ENCODE measurements at places on chromosomes 13 and 19.
A peak's percentile ranks its signal among the peaks of the same experiment; 100 is the strongest.

GRCh38 chr13:97142452-97142851 is 79.7 kb upstream of the MBNL2 start:
- DNase-seq = no peak

DNA sequence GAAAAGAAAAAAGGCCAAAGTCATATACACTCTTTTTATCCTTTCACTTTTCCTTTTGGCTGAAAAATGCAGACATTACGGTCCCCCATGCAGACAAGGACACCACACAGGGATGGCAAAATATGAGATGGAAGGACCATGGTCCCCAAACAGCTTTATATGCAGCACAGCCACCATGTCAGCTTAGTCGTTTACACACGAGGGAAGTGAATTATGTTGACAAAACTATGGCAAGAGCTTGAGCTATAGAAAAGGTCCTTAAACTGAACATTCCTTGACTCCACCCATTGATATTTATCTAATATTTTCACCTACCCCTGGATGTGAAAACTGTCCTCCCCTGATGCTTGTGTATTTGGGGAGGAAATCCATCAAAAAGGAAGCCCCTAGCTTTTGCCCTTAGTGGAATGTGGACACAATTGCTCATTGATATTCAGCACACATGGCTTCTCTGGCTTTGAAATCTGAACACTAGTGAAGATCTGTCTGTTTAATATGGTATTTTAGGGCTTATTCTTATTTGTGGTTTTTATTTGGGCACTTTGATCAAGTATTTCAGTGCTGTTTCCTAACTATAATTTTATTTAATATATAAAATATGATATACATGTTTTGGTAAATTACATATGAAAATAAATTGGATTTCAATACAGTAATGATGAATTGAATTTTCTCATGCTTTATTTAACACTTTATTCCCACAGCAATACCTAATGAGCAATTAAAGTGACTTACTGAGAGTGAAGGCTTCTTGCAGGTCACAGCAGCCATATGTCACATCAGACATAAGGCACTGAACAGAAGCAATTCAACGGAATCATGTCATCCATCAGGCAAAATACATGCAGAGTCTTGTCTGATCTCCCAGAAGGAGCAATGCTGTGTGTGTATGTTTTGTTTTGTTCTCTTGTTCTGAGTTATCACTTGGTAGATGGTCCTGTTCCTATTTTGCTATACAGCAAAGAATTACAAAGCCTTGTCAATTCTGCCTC is 6.8 kb upstream of the GTF2F2 start:
- DNase-seq = no peak

DNA sequence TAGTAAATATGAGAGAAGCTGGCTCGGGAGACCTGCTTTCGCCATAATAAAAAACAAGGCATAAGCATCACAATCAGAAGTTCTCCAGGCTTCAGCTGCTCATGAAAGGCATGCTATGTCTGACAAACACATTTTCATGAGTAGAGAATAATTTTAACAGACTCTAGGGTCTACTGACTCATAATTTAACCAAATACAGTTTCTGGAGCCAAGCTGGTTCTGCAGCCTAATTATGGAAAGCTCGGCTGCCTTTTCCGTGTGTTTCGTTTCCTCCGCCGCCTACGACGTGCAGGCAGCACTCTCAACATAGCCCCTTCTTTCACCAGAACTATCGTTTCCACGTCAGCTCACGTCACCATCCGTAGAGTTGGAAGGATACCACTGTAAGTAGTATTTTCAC is 5.7 kb downstream of the MCF2L start:
- no peak for DNase-seq

DNA sequence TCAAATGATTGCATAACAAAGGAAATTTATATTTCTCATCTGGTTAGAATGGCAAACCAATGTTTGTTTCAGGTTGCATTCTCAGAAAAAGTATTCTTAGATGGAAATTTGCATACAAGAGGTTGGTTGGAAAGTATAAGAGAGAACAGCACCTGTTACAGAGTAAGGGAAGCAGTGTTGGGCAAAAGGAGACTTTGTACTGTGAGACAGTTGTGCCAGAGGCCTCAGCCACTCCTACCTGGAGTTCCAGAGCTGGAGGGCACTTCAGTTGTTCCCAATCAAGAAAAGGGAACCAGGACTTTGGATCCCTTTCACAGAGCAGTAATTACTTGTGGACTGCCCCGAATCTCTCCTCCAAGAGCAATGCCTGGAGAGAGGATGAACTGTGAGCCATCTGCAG is 81.8 kb downstream of the SPRY2 start:
- no peak for DNase-seq

- DNase-seq = no peak
Observed at GRCh38 chr13:102940143-102940542, 94.3 kb downstream of the ERCC5 start.

GRCh38 chr19:35223084-35223790 is 5.3 kb downstream of the FAM187B start:
- DNase-seq = no peak

GRCh38 chr13:90552702-90553101 is 794.8 kb upstream of the MIR17HG start:
- DNase-seq = no peak

DNA sequence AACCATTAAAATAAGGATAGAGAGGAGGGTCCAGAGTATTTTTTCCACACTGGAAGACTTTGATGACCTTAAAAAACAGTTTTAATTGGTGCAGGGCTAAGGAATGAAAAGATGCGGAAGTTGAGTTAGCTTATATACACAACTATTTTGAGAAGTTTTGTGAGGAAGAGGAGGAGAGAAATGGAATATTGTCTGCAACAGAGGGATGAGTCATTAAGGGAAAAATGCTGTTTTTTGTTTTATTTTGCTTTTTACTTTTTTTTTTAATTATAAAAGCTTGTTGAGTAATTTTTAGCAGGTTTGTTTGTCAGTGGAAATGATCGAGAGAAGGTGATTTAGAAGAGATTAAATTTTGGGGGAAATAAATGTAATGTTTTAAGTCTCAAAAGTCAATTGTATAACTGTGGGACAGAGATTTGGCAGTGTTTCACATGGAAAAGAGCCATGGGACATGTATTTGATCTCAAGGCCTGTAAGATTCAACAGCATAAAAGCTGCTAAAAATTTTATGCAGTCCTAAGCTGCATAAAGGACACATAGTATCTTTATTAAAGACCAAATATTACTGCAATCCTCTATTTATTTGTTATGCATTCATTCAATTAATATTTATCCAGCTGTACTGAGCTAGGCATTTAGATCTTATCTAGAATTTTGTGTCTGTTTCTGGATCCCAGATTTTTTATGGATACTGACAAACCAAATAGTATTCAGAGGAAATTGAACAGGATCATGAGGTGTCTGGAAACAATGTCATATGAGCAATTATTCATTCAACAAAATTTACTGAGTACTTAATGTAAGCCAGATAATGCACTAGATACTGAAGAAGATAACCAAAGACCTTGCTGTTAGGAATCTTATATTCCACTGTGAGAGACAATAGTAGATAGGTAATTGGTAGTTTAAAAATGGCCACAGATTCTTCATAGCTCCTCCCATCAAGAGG is 72.7 kb downstream of the DNAJC15 start:
- no peak for DNase-seq

DNA sequence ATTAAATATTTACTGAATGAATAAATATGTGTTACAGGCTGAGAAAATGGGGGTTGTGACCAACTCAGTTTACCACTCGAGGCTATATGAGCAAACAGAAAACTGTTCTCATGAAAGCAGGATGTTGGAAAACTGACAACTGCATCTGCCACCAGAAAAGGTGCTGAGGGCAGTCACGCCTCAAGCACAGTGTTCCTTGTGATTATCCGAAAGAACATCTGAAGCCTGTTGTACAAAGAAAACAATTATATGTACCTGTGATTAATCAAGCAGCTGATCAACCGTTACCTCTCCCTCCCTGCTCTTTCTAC is 6.2 kb upstream of the KLK13 start:
- no peak for DNase-seq

GRCh38 chr13:100447831-100448230 is 140.8 kb downstream of the GGACT start:
- DNase-seq = no peak

DNA sequence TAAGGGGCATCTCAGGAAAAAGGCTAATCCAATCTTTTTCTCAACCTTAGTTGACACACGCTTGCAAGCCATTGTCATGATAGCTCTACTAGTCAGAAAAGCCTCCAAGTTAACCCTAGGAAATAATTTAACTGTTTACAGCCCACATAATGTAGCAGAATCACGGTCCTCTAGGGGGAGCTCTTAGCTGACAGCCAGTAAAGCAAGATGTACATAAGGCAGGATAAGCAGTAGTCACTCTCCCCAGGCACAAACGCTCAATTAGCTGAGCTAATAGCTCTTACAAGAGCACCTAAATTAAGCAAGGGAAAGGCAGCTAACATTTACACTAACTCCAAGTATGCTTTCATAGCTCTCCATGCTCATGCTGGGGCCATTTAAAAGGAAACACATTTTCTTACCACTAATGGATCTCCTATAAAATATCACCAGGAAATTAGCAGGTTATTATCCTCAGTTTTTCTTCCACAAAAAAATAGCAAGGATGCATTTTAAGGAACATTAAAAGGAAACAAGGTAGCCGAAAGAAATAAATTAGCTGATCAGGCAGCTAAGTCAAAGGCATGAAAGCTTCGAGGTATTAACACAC is 33.7 kb upstream of the ZSCAN5A start:
- DNase-seq = no peak

DNA sequence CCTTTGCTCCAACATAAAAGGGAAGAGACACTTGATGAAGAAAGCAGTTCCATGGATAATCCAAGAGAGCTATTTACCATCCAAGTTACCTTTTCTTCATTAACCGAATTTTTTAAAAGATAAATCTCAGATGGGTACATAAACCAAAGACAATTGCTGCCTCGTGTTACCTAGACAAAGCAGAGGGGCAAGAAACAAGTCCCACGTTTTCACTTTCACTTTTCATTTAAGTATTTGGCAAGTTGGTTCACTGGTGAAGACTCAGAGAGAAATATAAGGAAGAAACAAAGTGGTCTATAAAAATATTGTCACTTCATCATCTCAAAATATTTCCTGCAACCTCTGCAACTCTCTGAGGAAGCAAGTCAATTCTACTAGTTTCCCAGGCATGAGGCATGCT is 446.1 kb downstream of the FGF14 start:
- DNase-seq = no peak

- DNase-seq = no peak
Observed at GRCh38 chr19:33946535-33947264, 150.0 kb downstream of the KCTD15 start.

GRCh38 chr19:41226874-41227390 is 7.9 kb downstream of the AXL start:
- no peak for DNase-seq

DNA sequence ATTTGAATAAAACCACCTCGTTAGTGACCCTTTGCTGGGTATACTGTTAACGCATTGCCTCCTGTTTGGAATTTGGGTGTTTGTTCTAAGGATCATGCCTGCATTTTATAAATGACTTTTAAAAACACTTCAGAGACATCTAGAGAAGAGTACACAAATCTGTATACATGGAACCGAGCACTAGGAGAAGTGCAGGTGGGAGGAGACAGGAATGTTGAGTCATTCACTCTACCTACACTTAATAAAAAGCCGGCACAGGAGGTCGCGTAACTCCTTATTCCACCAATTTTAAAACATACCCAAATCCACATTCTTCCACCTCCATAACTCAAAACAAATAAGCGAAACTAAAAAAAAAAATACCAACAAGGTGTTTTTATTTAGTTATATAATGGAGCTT is 48.6 kb downstream of the FGF9 start:
- DNase-seq = no peak

- DNase-seq = no peak
Observed at GRCh38 chr13:82614086-82614485, 1268.2 kb downstream of the SLITRK1 start.

DNA sequence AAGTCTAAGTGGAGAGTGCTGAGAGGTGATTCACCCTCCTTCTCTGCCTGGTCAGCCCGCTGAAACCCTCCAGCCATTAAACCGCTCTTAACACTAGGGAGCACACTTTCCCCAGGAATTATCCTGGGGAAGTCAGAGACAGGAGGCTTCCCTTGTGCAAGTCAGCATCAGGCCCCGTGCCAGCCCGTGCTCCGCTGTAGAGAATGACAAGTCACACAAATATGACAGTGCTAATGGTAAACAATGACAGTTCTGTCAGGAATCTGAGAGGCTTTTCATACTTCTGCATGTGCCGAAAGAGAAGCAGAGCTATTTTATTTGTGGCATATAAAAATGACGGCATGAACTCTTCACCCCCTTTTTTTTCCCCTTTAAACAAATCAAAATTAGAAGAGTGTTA is 816.9 kb upstream of the SLC10A2 start:
- peak; percentile 98 for DNase-seq

DNA sequence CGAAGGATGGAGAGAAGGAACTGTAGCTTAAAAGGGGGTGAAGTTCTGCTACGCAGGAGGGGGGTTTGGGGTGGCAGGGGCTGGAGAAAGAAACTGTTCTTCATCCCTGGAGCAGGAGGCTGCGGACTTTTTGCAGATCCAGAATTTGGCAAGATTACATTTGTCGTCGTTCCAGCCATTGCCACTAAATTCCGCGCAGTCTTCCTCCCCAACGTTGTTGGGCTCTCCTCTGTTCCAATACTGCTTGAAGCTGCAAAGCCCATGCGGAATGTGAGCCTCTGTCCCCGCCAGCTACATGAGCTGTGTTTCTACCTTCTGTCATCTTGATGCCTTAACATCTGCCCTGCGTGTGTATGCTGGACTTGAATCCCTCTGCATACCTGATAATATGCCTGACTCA is 4.3 kb downstream of the CD209 start:
- DNase-seq = no peak

- no peak for DNase-seq
Observed at GRCh38 chr19:14381689-14382474, 638 bp downstream of the ADGRE5 start.

DNA sequence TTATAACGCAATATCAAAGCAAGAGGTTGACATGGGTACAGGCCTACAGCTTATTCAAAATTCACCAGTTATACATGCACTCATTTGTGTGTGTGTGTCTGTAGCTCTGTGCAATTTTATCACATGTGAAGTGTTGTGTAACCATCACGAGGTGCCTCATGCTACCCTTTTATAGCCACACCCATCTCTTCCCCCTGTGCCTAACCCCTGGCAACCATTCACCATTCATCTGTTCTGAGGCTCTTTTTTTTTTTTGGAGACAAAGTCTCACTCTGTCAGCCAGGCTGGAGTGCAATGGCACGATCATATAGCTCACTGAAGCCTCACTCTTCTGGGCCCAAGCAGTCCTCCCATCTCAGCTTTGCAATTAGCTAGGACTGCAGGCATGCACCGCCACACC is 78.4 kb downstream of the DPF1 start:
- DNase-seq = no peak

DNA sequence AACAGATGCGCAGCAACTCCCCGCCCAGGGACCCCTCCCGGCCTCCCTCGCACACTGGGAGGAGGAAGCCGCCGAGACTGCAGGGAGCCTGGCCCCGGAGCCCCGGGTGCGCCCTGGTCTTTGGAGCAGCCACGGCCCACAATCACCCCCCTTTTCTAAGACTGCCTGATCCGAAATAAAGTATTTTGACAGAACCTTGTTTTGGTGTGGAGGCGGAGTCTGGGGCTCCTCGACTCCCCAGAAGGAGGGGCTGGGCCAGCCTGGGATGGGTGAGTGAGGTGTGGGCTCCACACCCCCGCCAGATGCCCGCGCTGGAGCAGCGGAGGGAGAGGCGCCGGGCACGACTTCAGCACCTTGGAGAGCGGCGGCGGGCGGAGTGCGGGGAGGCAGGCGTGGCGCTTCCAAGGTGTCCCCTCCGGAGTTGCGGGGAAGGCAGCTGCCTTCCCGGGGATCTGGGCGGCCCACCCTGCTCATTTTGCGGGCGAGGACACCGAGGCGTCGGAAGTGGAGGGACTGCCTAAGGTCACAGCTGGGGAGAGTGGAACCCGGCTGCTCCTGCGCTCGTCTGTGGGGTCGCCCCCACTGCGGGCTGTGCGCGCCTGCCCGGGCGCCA is 9.4 kb downstream of the SIRT6 start:
- DNase-seq = no peak

All from non-pigmented ciliary epithelial cell (primary cell).